ENCODE measurements at places on chromosomes 7 and 10. TPM values are rescaled to one million over a fixed set of nuclear protein-coding genes. Genes with fewer than 3 reads are reported as not detected.

DNA sequence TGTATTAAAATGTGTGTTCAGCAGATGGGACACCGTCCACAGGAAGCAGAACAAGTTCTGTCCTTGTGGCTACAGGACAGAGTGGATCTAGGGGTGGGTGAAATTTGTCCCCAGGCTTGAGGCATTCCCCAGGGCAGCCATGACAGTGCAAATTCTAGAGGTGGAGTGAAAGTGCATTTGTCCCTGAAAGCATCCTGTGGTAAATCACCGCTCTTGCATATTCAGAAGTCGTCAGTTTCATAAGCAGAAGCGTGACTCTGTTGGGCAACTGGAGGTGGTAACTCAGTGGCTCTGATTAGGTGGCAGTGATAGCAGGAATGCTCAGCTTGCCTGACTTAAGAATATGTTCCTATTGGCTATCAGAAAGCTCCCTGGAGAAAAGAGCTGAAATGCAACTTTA lies 96.6 kb downstream of the SNX10 start:
- DNase-seq: no peak

GRCh38 chr10:58821752-58822056 lies 309.0 kb downstream of the BICC1 start:
- no peak for DNase-seq

CCDC201 gene
- not detected for total RNA-seq

GRCh38 chr10:97267671-97268070 lies 24.8 kb downstream of the ARHGAP19 start:
- DNase-seq: no peak

DNA sequence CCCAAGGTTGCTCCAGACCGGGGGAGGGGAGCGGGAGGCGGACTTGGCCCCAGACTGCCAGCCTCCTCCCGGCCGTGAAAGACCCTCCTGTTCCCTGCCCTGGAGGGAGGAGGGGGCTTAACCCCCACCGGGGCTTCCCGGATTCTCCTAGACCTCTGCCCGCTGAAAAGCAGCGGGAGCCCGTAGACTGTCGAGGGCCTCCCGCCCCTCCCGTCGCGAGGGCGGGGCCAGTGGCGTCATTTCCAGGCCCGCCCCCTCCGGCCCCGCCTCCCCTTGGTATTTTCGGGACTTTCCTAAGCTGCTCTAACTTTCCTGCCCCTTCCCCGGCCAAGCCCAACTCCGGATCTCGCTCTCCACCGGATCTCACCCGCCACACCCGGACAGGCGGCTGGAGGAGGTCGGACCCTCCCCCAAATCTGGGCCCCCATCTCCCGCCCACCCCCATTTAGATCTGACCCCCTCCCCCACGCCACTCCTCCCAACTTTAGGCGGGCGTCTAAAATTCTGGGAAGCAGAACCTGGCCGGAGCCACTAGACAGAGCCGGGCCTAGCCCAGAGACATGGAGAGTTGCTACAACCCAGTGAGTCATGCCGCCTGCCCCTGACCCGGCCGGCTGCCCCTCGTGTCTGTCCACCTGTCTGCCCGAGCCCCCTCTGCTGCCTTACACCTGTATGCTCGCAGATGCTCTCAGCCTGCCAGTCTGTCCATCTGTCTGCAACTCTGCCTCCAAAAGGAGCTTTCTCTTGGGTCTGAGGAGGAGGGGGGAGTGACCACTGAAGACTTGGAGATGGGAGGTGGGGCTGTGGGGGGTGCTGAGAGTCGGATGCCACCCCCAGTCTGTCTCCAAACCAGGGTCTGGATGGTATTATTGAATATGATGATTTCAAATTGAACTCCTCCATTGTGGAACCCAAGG lies at the start of gene NFKB2:
NFKB2 (plus strand) TSS at position 306 of the 917 bp plus-strand sequence; CDS start at position 561, 255 bp downstream.
- peak; percentile 95 for DNase-seq

DNA sequence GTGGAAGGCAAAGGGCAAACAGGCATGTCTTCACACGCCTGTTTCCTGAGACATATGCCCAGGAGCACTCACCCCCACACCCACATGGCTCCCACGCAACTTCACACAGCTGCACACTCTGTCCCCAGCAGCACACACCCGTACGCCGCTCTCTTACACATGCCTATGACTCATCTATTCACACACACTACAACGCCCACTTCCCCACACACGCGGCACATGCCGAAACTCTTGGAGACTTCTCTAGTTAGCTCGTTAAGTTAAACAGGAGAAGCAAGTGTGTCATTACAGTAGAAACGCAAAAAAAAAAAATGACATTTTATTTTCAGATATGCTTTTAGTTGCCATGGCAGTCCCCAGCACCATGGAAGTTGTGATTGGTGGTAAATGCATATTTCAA lies 6.7 kb downstream of the CALN1 start:
- DNase-seq: no peak

GRCh38 chr10:129647590-129647989 lies 180.5 kb downstream of the MGMT start:
- DNase-seq: no peak

ZFAND4 gene
- 15.3 TPM for total RNA-seq

FAS gene
- total RNA-seq: 17.8 TPM

DPP6 gene
- 11.2 TPM for total RNA-seq

GRCh38 chr10:110168601-110169481 lies 38.6 kb upstream of the MXI1 start:
- DNase-seq: no peak

- DNase-seq: no peak
Observed at GRCh38 chr10:115665549-115665948, 572.4 kb downstream of the ATRNL1 start.

DNA sequence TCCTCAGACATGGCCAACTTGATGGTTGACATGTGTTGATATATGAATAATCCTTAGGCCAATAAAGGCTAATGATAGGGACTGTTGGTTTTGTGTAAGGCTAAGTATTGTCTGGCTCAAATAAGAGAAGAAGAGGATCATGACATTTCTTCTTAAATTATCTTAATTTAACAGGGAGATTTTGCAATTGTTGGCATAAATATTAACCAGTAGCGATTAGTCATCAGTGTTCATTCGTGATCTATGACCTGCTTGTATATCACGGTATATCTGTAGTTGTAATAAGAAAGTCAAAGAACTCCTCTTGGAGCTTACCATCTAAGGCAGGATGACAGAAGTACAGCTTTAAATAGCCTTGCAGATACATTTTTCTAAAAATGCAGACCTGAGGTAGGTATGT lies 196.4 kb downstream of the CREB5 start:
- no peak for DNase-seq

GRCh38 chr7:44216521-44217222 lies 15.9 kb downstream of the YKT6 start:
- DNase-seq: no peak

GRCh38 chr10:61752111-61753011 lies 89.6 kb downstream of the CABCOCO1 start:
- no peak for DNase-seq

DNA sequence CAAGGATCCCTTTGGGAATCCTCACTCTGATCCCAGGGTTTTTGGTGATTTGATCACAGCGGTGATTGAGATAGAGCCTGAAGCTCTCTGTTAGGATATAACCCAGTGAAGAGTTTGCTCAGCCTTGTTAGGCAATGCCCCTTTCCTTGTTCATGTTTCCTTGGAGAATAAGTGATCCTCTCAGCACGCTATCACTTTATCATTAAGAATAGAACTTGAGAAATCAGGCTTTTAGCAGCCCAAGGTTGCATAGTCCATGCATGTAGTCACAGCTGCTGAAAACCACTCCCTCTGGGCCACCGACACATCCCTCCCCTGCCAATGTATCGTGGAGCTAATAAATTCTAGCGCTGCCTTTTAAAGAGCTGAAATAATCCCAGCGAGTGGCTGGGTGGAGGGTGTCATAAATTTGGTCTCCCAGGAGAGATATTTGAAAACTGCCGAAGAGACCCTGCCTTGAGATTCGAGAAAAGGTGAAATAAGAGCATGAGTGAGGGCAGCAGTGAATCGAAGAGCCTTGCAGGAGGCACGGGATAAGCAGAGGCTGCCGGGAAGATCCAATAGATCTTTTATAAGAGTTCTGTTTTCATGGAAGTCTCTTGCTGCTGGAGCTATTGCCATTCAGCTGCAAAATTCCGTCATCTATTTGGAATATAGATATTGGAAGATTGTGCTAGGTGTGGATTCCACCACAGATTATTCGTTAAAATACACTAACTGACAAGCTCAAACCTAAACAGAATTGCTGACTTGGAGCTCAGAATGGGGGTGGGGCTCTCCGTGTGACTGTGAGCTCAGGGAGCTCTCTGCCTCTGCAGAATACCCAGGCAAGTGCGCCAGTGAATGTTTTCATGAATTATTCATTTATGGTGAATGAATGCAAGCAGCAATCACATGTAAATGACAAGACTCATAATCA lies 249.8 kb downstream of the TRIL start:
- no peak for DNase-seq

DNA sequence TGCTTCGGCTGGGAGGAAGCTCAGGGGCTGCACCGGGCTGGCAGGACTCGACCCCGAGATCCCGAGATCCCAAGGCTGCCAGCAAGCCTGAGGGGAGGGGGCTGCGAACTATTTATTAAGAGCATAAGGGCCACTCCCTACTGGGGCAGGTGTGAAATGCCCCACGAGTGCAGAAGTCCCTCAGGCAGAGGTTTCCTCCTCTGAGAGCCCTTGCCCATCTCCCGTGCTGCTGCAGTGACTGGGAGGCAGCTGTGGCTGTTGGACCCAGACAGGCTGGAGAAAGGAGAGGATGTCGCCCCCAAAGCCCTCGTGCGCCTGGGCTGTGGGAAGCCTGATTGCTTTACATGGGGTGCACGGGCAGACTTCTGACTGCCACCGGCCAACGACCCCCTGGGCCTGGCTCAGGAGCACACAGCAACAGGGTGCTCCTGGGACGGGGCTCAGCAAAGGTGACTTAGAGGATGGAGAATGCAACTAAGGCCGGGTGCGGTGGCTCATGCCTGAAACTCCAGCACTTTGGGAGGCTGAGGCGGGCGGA lies 39.8 kb downstream of the RGS10 start:
- DNase-seq: no peak

All from suprapubic skin (tissue), 4 donors.